ENCODE measurements at places on chromosomes 16 and 17.

GRCh38 chr16:50093607-50094539, 28.1 kb downstream of the HEATR3 start:
- no peak for DNase-seq

DNA sequence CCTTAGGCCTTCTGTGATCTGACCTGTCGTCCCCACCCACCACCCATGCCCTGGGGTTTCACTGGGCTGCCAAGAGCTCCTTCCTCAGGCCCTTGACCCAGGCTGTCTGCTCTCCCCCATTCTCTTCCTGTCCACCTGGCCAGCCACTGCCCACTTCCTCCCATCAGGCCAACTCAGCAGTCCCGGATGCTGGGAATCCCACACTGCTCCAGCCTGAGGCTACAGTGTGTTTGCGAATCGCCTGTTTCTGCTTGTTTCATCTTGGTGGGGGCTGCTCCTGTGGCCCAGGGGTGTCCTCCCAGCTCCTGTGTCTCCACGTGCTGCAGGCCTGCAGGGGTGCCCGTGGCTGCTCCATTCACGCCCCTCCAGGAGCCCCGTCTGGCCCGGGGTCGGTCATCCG, 839 bp upstream of the METRN start:
- DNase-seq: no peak

DNA sequence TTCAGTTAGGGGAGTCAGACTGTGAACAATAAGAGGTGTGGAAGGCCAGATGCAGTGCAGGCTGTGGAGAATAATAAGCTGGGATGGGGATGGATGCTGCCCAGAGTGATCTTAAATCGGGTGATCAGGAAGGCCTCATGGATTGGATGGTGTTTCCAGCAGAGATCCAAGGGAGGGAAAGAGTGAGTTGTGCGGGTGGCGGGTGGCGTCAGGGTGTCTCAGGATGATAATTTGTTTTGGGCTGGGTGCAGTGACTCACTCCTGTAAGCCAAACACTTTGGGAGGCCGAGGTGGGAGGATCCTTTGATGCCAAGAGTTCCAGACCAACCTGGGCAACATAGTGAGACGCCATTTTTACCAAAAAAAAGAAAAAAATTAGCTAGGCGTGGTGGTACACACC, 7.9 kb downstream of the CLUAP1 start:
- no peak for DNase-seq

GRCh38 chr17:51508048-51508447, 247.7 kb downstream of the UTP18 start:
- peak; percentile 14 for DNase-seq

- DNase-seq: no peak
Measured at GRCh38 chr17:81910840-81911276, 341 bp downstream of the PCYT2 start.

- DNase-seq: no peak
Measured at GRCh38 chr16:79835194-79835593, 234.7 kb upstream of the MAF start.

DNA sequence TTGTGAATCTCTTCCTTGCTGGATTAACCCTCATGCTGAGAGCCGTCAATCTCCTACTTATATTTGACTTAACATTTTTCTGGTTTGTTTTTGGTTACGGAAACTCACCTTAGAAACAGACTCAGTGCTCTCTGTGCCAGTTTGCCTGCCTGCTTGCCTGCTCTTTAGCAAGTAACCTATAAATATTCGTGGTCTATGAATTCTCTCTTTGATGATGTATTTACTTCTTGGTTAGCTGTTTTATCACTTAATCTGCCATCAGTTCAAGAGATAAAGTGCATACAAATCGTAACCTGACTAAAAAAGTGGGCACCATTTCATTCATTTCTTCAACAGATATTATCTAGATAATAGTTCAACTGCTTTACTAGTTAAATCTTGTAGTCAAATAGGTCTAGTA, 26.7 kb downstream of the CYB5B start:
- no peak for DNase-seq

DNA sequence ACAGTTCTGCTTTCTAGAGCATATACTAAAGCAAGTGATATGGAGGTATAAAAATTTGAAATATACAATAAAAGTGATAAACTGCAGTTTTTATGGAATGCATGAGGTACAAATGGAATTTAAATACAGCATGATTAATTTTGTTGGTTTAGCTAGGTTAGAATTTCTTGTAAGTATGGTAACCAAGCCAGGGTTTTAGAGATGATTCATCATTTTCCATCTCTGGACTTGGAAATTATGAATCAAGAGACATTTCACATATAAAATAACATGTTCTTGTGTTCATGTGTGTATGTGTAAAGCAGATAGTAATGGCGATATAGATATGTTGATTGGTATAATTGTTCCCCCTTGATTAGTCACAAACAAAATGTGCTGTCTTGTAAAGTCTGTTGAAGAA, 1219.8 kb downstream of the CDH8 start:
- no peak for DNase-seq

GRCh38 chr17:2335726-2336214, 487 bp downstream of the TSR1 start:
- DNase-seq: no peak

Data from caudate nucleus (tissue), 63 donors.